ENCODE measurements at places on chromosomes 1 and 21. TPM values are rescaled to one million over a fixed set of nuclear protein-coding genes. Genes with fewer than 3 reads are reported as not detected.

DNA sequence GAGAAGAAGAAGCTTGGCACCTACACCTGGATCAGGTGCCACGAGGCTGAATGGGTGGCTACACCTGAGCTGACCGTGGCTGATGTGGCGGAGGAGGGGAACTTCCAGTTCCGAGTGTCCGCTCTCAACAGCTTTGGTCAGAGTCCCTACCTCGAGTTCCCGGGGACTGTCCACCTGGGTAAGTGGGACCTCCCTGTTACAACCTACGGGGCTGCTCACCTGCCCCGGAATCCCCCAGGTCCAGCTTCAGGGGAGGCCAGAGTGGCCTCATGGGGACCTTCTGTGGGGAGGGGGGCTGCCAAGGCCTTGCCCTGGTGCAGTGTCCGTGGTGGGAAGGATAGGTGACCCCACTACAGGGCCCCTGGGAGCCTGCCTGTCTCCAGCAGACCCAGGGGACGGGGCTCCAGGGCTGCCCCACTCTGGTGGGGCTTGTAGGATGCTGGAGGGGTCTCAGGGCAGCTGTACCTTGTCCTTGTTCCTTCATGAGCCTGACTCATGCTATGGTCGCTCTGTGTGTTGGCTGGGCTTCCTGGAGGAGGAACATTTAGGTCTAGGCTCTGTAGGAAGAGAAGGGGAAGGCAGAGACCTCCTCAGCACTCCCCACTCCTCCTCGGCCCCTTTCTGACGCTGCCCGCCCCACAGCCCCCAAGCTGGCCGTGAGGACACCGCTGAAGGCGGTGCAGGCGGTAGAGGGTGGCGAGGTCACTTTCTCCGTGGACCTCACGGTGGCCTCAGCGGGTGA lies 7.2 kb downstream of the OBSCN start:
- no peak overlapping the region for H3K27ac ChIP-seq
- no peaks in the 10 kb centered on the region for H3K27me3 ChIP-seq
- peaks cover 30% of the 10 kb centered on the region for H3K36me3 ChIP-seq
- no peak for DNase-seq

- H3K36me3 ChIP-seq: peaks cover under 1% of the 10 kb centered on the region
- peak; percentile 5 for DNase-seq
- H3K27me3 ChIP-seq: no peaks in the 10 kb centered on the region
- no peaks in the 10 kb centered on the region for H3K4me1 ChIP-seq
- H3K4me3 ChIP-seq: peak overlapping the region; percentile 69
These were observed 742 bp upstream of the HSPA13 start for GRCh38 chr21:14383596-14384180.

GRCh38 chr1:7221826-7222694 lies 436.8 kb downstream of the CAMTA1 start:
- H3K4me1 ChIP-seq: peaks cover 9% of the 10 kb centered on the region
- H3K27ac ChIP-seq: no peak overlapping the region
- H3K36me3 ChIP-seq: no peaks in the 10 kb centered on the region
- peak; percentile 48 for DNase-seq
- H3K27me3 ChIP-seq: no peaks in the 10 kb centered on the region
- no peak overlapping the region for H3K4me3 ChIP-seq

- no peak overlapping the region for H3K27ac ChIP-seq
- H3K4me1 ChIP-seq: no peaks in the 10 kb centered on the region
- H3K27me3 ChIP-seq: no peaks in the 10 kb centered on the region
These were observed 39.4 kb downstream of the ZP4 start for GRCh38 chr1:237851210-237851845.

DNA sequence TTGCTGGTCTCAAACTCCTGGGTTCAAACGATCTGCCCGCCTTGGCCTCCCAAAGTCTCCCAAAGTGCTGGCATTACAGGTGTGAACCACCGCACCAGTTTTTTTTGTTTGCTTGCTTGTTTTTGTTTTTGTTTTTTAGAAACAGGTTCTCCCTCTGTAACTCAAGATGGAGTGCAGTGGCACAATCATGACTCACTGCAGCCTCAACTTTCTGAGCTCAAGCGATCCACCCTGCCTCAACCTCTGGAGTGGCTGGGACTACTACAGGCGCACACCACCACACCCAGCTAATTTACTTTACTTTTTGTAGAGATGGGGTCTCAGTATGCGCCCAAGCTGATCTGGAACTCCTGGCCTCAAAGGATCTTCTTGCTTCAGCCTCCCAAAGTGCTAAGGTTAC lies 47.3 kb upstream of the USP1 start:
- H3K36me3 ChIP-seq: no peaks in the 10 kb centered on the region
- H3K4me1 ChIP-seq: peaks cover 2% of the 10 kb centered on the region
- H3K27ac ChIP-seq: no peak overlapping the region
- DNase-seq: no peak

GRCh38 chr1:33966346-33967141 lies 102.7 kb downstream of the HMGB4 start:
- no peak overlapping the region for H3K4me3 ChIP-seq
- no peaks in the 10 kb centered on the region for H3K36me3 ChIP-seq
- H3K27me3 ChIP-seq: no peaks in the 10 kb centered on the region
- no peak overlapping the region for H3K27ac ChIP-seq
- H3K4me1 ChIP-seq: no peaks in the 10 kb centered on the region

DNA sequence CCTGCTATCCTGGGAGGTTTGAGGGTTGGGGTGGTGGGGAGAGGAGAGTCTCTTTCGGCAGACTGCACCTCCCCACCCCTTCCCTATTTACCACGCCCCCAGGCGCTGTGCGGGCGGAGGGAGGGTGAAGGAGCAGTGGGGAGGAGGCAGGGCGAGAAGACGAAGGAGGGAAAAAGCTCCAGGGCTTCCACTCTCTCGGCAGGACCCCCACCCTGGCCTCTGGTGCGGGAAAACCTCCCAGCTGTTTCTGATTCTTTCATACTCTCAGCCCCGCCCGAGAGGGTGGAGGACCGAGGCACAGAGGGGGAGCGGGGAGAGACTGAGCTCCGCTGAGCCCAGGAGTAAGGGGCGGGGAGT lies 866 bp upstream of the WNT2B start:
- peaks cover 9% of the 10 kb centered on the region for H3K4me1 ChIP-seq
- H3K27ac ChIP-seq: no peak overlapping the region
- no peaks in the 10 kb centered on the region for H3K36me3 ChIP-seq
- H3K4me3 ChIP-seq: peak overlapping the region; percentile 24
- no peak for DNase-seq
- H3K27me3 ChIP-seq: peaks cover 53% of the 10 kb centered on the region

- DNase-seq: peak; percentile 94
- H3K27me3 ChIP-seq: no peaks in the 10 kb centered on the region
- H3K4me3 ChIP-seq: no peak overlapping the region
- H3K27ac ChIP-seq: no peak overlapping the region
- no peaks in the 10 kb centered on the region for H3K36me3 ChIP-seq
These were observed 159.7 kb downstream of the DISP1 start for GRCh38 chr1:222974496-222974895.

- no peak for DNase-seq
- no peak overlapping the region for H3K27ac ChIP-seq
- no peak overlapping the region for H3K4me3 ChIP-seq
- H3K36me3 ChIP-seq: peaks cover 42% of the 10 kb centered on the region
- no peaks in the 10 kb centered on the region for H3K27me3 ChIP-seq
These were observed 7.3 kb upstream of the SFN start for GRCh38 chr1:26855636-26856035.

DNA sequence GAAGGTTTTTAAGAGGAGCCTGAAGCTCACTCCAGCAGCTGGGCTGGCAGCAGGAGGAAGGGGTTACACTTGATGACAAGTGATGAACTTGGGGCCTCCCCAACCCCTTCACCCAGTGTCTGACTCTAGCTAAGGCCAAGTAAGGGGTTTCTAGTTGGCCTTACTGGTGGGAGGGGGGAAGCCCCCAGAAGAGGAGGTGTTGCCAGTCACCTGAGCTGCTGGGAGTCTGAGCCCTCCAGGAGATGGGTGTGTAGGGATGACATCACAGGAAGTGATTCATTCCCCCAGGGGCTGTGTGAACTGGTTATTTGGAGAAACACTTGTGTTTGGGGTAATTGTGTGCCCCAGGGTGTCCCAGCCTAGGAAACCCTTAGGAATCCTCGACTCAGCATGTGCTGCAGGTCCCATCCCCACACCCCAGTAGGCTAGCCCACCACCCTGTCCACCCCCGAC lies 3.1 kb downstream of the PADI1 start:
- DNase-seq: peak; percentile 76
- no peak overlapping the region for H3K4me3 ChIP-seq
- H3K27me3 ChIP-seq: peaks cover 6% of the 10 kb centered on the region

GRCh38 chr1:240343966-240344365 lies 252.3 kb downstream of the FMN2 start:
- H3K4me3 ChIP-seq: no peak overlapping the region
- no peaks in the 10 kb centered on the region for H3K27me3 ChIP-seq
- DNase-seq: no peak
- peaks cover 2% of the 10 kb centered on the region for H3K36me3 ChIP-seq
- H3K4me1 ChIP-seq: peaks cover 14% of the 10 kb centered on the region

GRCh38 chr1:3078871-3079270 lies 9.9 kb downstream of the PRDM16 start:
- peaks cover 22% of the 10 kb centered on the region for H3K27me3 ChIP-seq
- H3K27ac ChIP-seq: no peak overlapping the region
- H3K36me3 ChIP-seq: no peaks in the 10 kb centered on the region
- no peak for DNase-seq
- no peaks in the 10 kb centered on the region for H3K4me1 ChIP-seq

- no peak overlapping the region for H3K27ac ChIP-seq
- peaks cover 5% of the 10 kb centered on the region for H3K4me1 ChIP-seq
- no peak overlapping the region for H3K4me3 ChIP-seq
These were observed 20.4 kb upstream of the SUMO3 start for GRCh38 chr21:44838039-44838895.

DNA sequence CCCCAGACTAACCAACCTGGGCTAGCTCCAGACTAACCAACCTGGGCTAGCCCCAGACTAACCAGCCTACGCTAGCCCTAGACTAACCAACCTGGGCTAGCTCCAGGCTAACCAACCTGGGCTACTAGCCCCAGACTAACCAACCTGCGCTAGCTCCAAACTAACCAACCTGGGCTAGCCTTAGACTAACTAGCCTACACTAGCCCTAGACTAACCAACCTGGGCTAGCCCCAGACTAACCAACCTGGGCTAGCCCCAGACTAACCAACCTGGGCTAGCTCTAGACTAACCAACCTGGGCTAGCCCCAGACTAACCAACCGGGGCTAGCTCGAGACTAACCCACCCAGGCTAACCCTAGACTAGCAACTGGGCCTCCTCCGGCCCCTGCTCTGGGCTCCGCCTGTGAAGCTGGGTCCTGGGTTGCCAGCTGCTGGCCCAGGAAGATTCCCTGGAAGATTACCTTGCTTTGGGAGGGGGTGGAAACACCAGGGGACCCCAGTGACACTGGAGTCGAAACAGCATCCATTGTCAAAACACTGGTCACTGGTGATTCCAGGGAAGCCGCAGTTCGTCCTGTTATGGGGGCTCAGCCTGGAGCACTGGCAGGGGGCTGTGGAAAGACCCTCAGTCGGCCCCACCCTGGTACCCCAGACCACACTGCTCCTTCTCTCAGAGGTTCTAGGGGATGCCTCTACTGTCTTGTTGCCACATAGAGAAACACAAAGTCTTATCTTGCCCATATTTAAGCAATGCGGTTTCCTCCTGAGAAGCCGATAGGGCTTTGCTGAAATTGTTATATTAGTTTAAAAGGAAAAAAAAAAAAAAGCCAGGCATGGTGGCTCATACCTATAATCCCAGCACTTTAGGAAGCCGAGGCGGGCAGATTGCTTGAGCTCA lies 1.1 kb downstream of the TFF2 start:
- H3K36me3 ChIP-seq: no peaks in the 10 kb centered on the region
- no peak overlapping the region for H3K27ac ChIP-seq
- no peak overlapping the region for H3K4me3 ChIP-seq
- no peak for DNase-seq
- peaks cover 17% of the 10 kb centered on the region for H3K27me3 ChIP-seq
- no peaks in the 10 kb centered on the region for H3K4me1 ChIP-seq

- no peaks in the 10 kb centered on the region for H3K36me3 ChIP-seq
- H3K27ac ChIP-seq: no peak overlapping the region
- DNase-seq: peak; percentile 47
- H3K4me1 ChIP-seq: peaks cover 17% of the 10 kb centered on the region
These were observed 84.2 kb downstream of the SPSB1 start for GRCh38 chr1:9376886-9377333.

GRCh38 chr21:32413015-32413504 lies 554 bp downstream of the EVA1C start:
- H3K4me1 ChIP-seq: peaks cover 10% of the 10 kb centered on the region
- no peak overlapping the region for H3K27ac ChIP-seq
- no peaks in the 10 kb centered on the region for H3K36me3 ChIP-seq
- H3K4me3 ChIP-seq: peak overlapping the region; percentile 64
- DNase-seq: no peak
- peaks cover 6% of the 10 kb centered on the region for H3K27me3 ChIP-seq

GRCh38 chr1:16048573-16049189 lies 5.1 kb downstream of the CLCNKB start:
- DNase-seq: no peak
- peak overlapping the region; percentile 59 for H3K4me3 ChIP-seq
- no peak overlapping the region for H3K27ac ChIP-seq

DNA sequence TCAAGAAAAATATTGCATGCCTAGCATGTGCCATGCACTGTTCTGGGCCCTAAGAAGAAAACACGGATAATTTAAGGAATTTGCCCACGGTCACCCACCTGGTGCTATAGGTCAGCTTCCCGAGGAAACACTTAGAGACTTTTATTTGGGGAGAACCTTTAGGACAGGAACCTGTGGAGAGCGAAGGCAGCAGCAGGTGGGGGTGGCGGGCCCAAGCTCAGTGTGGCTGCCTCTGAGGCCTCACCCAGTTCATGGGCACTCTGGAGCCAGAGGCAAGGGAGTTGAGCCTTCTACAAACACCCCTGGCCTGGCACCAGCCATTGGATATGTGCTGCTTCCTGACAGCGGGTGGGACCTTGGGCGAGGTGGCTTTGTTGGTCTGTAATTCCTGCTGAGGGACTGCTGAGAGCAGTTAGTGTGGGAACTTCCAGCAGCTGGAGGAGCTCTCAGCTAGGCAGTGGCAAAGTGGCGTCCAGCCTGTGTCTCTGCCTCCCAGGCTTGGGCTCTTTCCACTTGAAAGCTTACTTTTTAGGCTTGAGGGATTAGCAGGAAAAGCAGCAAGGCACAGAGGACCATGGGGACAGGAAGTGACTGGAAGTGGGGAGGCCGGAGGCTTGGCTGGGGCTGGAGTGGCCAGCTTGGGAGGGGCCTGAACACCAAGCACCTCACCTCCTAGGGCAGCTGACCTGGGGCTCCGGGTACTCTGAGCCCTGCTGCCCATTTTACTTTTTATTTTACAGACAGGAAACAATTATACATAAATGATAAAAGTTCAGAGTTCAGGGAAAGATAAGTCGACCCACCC lies 19.1 kb downstream of the MRPL37 start:
- peaks cover 14% of the 10 kb centered on the region for H3K4me1 ChIP-seq
- no peaks in the 10 kb centered on the region for H3K27me3 ChIP-seq
- H3K27ac ChIP-seq: peak overlapping the region; percentile 59

GRCh38 chr1:56795870-56796269 lies 23.3 kb downstream of the FYB2 start:
- DNase-seq: no peak
- H3K4me3 ChIP-seq: no peak overlapping the region
- H3K36me3 ChIP-seq: no peaks in the 10 kb centered on the region

The RGS7 gene
- total RNA-seq: 0.72 TPM

The CYYR1 gene
- not detected for total RNA-seq

The CELA2A gene
- total RNA-seq: not detected

The LCA5L gene
- total RNA-seq: 0.28 TPM

The PRR9 gene
- not detected for total RNA-seq
